ENCODE measurements at places on chromosomes 2 and 18.

DNA sequence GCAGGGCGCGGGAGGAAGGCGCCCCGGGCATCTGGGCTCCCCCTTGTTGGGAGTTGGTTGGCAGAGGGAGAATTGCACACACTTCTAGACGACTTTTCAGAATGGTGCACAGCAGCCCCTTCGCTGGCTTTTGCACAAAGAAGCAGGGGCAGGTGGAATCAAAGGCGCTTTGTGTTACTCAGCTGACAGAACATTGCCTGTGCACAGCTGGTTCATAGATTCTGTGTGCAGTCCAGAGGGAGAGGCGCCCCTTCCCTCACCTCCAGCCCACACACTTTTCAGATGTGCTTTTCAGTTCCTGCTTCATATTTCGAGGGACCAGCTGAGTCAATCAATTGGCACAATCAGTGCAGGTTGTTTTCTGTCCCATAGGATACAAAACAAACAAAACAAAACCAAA is 348.4 kb upstream of the RAB12 start:
- no peak for DNase-seq

- DNase-seq: peak; percentile 91
These were observed 44.1 kb downstream of the GATA6 start for GRCh38 chr18:22213333-22213973.

DNA sequence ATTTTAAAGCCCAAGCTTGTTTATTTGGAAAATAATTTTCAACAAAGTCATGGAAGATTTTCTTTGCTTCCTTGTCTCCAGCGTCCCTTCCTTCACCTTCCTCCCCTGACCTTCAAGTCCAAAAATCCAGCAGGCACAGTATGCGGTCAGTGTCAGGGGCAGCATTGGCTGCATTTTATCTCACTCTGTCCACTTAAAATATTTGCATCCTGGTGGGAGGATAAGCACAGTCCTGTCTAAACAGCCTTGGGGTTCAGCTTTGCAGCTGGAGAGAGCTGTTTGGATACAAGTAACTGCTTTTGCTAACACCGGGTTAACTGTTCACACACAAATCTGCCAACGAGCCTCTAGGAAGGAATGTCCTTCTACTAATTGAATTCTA is 318.1 kb downstream of the PDE11A start:
- DNase-seq: no peak

- peak; percentile 14 for DNase-seq
These were observed 36.8 kb downstream of the PARD6G start for GRCh38 chr18:80210312-80211083.

DNA sequence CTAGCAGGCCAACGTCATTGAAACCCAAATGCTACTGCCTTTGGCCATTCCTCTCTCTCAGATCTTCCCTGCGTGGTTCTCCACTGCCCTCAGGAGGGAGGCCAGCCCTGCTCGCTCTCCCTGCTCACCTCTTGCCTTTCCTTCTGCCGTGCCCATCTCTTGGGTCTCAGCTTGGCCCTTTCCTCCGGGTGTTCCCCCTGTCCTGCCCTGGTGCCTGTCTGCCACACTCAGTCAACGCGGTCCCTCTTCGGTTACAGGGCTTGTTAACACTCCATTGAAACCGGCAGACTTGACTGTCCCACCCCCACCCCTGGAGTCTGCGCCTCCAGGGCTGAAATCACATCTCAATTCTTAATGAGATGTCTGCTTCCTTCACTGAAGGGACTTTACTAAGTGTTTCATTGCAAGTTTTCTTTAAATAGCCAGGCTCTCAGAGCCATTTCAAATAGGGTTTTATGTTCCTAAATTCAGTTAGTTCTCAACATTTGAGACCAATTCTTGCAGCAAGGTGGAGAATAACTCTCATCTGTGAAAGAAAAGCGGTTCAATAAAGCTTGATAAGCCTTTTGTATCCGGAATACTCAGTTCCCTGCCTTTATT is 237.6 kb downstream of the DYSF start:
- no peak for DNase-seq

DNA sequence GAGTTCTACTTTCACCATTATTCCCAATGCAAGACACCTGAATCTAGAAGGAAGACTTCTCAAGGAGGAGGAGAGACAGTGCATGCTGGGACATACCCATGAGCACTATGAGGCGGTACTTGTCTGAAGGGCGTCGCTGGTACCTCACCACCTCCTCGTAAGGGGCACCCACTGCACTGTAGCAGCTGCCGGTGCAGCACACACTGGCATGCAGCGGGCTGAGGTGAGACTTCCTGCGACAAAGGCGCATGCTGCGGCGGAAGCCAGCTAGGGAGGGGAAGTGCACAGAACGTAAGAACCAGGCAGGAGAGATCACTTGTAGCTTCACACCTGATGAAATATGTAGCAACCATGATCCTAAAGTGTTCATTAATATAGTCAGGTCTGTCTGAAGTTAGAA is 12.8 kb upstream of the TMEM237 start:
- DNase-seq: no peak
